ENCODE measurements at places on chromosomes 1 and 21. TPM values are rescaled to one million over a fixed set of nuclear protein-coding genes. Genes with fewer than 3 reads are reported as not detected.

Gene DIO1
- polyA plus RNA-seq = 0.73 TPM

Gene FAM177B
- polyA plus RNA-seq = not detected

Gene ATP6V1G3
- polyA plus RNA-seq = not detected

Gene SVBP
- polyA plus RNA-seq = 8.8 TPM

Gene C4BPA
- polyA plus RNA-seq = 0.13 TPM

Gene STIL
- polyA plus RNA-seq = 0.16 TPM

Gene OR6N2
- not detected for polyA plus RNA-seq
